ENCODE measurements at places on chromosomes 7 and 10. TPM values are rescaled to one million over a fixed set of nuclear protein-coding genes. Genes with fewer than 3 reads are reported as not detected.

The VPS37D gene
- total RNA-seq: not detected

DNA sequence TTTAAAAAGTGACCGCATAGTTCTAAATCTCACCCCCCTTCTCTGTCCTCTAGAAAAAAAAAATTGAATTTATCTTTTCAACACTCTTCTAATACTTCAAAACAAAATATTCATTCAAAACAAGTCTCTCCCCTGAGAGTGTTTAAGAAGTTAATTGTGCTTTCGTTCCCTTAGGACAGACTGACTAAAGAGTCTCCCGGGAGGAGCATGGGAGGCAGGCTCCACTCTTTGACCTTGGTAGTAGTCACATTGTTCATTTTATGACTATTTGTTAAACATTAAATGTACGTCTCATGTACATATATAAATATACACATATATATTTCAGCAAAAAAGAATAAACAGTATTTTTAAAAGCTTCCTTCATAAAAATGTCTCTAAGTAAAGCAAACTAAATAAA, 35.3 kb upstream of the SPOCK2 start:
- no peak for DNase-seq

DNA sequence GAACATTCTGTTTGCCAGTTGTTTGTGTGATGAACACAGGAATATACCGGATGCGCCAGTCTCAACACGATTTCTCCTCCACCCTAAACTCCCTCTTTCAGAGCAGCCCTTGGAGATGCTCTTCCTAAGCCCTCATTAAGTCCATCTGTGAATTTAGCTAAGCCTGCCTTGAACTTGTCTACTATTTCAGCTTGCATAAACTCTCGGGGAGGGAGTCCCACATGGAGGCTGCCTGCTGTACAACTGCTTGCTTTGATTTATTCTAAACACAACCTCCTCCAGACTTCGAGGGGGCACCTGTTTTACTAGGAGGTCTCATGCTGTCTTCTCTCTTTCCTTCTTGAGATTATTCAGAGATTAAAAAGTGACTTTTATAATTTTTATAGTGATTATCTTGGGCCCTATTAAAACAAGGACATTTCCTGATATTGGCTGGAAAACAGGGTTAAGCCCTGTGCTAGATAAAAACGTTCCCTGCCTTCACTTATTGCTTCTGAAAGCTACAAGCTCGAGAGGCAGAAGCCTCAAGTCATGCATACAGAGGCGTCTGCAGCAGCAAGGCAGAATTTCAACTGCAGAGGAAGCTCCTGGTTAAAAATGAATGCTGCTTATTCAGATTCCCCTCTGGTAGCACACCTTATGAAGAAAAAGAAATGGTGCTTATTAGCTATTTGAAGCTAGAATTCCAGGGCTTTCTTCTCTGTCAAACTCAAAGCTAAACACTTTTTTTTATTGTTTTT, 174.3 kb downstream of the FANK1 start:
- DNase-seq: no peak

GRCh38 chr7:25235471-25235870, 7.2 kb upstream of the NPVF start:
- no peak for DNase-seq

- no peak for DNase-seq
These were observed 91.1 kb downstream of the SORCS3 start for GRCh38 chr10:104732222-104732621.

The PKD2L1 gene
- total RNA-seq: not detected

The LHFPL3 gene
- total RNA-seq: not detected

The WDFY4 gene
- total RNA-seq: 0.29 TPM

The CYP3A4 gene
- total RNA-seq: not detected

DNA sequence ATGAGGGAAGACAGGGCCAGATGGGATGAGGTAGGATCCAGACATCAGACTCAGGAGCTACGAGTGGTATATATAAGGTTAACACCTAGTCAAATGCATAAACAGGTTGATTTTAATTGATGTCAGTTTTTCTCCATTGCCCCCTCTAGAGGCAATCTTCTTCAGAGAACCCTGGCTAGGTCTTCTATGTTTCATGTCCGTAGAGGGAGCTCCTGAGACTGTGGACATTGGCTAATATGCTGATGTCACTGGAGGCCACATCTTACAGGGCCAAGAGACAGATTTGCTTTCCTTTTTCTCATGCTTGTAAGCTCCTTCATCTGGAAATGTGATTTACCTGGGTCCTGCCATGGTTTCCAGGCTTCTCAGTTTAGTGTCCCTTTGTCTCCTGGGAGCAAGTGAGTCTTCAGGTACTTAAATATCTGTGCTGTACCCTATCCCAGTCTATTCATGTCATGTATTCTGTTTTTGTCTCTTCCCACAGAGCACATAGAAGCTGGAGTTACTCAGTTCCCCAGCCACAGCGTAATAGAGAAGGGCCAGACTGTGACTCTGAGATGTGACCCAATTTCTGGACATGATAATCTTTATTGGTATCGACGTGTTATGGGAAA, 161.6 kb upstream of the PRSS1 start:
- DNase-seq: no peak

DNA sequence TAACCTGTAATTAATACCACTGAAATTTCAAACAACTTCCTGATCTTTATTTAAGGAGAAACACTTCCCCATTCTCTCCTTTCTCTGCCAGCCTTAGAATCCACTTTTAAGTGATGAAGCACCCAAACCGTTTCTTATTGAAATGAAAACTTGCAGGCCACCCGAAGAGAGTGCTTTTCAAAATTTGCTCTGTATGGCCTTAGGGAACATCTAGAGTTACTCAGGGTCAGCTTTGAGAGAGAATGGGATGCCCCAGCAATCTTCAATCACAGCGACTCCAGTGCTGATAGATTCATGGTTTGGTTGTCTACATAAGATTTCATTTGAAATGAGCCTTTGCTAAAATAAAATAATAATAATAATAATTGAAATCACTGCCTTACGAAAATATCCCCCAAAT, 323.1 kb downstream of the PCLO start:
- DNase-seq: no peak

The GRID2IP gene
- total RNA-seq: 0.12 TPM

All from activated naive CD4-positive, alpha-beta T cell treated with anti-CD3 and anti-CD28 coated beads for 36 hours (primary cell).